ENCODE measurements at places on chromosomes 3 and 15.

DNA sequence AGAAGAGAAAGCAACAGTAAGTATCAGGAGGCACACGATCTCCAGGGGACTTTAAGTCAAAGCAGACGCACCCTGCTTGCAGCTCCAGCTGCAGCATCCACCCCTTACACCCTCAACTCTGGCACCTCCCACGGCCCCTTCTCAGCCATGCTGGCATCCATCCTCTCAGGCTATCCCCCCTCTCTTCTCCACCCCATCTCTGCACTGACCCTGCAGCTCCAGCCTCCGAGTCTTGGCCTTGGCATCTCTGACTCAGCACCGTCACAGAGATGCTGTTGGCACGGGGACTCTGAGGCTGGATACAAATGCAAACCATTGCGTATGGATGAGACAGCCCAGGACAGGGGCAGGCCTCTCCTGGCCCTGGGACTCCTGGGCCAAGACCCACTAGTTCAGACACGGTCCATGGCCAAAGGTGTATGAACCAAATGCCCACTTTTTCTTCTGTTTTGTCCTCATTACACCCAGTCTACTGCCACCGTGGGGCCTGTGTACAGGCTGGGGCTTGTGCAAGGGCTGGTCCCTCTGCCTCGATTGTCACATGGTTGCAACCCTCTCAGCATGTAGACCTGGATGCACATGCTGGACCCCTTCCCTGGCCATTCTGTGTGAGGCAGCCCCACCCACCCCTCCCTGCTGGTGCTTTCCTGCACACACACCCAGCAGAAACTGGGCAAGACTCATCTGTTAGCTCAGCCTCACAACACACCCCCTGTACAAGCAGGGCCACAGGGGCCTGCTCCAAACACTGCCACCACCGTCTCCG, 18.7 kb upstream of the ZXDC start:
- DNase-seq: no peak

- no peak for DNase-seq
Measured at GRCh38 chr3:196596355-196596754, 27.9 kb downstream of the FBXO45 start.

DNA sequence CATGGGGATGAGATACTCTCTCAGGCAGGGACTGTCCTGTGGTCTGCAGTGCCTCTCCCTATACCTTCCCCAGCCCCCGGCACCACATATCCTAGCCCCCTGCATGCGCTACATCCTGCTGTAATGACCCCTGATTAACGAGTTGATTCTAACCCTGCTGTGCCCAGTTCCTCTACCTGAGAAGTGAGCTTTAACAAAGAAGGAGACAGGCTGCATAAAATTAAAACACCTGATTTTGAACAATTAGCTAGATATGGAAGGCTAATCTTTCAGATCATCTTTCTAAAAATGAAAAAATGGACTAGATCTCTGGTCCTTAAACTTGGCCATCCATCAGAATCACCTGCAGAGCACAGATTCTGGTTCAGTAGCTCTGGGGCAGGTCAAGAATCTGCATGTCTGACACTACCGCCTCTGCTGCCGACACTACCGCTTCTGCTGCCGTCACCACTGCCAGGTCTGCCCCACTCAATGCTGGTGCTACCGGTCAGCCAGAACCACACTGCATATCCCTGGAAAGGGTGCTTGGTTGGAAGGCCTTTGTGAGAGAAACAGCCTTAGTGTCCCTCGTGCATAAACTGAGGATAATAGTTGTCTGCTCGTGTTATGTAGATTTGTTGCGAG, 33.6 kb upstream of the ZBTB38 start:
- DNase-seq: no peak

GRCh38 chr3:122004991-122005565, 17.0 kb downstream of the ILDR1 start:
- DNase-seq: no peak

DNA sequence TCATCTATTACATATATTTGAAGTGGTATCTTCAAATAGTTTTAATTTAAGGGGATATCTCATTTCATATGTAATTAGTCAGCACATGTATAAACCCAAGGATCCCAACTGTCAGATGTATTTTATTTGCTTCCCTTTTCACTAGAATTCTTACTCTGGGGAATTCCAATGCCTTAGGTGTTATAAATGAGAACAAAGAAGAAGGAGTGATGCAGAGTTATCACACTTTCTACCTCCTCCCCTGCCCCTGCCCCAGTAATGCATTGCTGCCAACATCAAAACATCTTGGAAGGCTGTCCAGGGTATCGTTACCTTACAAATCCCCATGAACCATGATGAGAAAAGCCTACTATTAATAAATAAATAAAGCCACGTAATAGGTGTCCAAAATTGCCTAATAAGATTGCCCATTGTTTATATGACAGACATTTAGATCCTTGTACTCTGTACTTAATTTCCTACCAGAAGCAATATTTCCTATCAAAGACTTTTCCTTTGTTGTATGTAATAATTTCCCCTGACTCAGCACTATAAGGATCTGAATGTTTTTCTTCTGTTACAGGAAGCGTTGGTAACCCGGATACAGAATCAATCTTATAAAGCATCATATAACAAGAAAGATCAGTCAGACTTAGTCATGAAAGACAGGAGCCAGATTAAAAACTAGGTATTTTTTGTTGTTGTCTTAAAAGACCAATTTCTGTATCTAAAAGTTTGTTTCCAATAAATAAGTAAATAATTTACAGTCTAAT, 38.8 kb downstream of the CBLB start:
- peak; percentile 65 for DNase-seq

- no peak for DNase-seq
Measured at GRCh38 chr3:190208196-190208595, 87.5 kb upstream of the P3H2 start.

DNA sequence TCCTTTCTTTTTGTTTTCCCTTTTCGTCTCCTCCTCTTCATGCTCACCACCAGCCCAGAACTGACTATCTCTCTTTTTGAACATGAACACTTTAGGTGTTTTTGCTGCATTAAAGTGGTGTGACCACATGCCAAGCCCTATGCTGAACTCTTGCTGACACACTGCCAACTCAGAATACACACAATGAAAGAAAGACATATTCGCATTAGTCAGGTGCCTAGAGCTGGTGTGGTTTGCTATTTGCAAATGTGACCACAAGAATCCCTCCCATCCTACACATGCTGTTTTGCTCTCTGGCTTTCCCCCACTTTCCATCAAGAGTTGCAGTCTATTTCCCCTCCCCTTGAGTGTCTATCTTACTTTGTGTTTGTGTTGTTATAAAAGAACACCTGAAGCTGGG, 967.8 kb upstream of the CFAP20DC start:
- peak; percentile 76 for DNase-seq

DNA sequence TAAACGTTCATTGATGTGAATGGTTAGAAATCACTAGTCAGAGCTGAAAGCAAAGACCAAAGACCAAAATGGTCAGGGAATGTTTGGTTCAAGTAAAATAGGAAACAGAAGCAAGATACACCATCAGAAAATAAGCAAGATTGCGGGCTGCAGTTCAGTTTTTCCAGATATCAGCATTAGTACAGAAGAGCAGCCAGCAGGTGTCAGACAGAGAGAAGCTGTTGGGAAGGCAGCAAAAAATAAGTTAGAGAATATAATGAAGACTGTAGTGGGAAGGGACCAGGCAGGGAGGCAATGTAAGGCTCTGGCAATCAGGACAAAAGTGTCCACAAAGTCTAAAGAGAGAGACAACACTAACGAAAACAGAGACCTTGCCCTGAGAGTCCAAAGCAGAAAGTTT, 639.4 kb upstream of the NAALADL2 start:
- no peak for DNase-seq

DNA sequence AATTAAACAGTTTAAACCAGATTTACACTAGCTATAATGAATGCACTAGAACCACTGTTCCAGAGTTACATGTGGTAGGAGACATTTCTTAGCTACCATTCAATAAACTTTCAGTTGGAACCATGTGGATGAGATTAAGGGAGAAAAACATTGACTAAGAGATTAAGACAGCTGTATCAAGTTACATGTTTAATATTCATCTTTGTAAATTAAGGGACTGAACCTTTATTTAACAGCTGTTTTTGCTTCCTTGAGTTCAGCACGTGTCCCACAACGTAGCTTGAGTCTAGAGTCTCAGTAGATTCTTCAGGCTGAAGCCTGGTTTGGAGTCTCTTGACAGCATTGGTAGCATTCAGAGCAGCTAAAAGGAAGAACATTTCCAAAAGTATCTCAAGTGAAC, 27.2 kb upstream of the CFAP44 start:
- no peak for DNase-seq

DNA sequence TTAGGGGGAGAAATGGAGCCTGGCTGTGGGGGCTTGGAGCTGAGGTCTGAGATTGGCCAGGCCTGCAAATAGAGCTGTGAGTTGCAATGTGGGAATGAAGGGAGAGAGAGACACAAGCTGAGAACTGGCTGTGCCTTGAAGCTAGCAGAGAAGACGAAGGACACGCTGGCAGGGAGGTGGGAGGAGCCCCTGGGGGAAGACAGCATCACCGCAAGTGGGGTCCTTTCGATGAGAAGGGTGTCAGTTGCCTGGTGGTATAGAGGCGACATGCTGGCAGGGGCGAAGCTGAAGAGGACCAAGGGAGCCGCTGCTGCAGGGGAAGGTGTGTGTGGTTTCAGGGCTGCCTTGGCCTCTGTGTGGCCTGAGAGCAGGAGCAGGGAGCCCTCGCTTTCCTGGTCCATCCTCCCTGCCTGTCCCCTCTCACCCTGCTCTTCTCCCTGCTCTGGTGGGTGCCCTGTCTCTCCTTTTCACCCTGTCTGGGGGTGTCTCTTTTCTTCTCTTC, 5.5 kb downstream of the RHCG start:
- DNase-seq: no peak
